Effector CD4-positive, alpha-beta T cell (primary cell): ENCODE measurements at places on chromosomes 5 and 9.

DNA sequence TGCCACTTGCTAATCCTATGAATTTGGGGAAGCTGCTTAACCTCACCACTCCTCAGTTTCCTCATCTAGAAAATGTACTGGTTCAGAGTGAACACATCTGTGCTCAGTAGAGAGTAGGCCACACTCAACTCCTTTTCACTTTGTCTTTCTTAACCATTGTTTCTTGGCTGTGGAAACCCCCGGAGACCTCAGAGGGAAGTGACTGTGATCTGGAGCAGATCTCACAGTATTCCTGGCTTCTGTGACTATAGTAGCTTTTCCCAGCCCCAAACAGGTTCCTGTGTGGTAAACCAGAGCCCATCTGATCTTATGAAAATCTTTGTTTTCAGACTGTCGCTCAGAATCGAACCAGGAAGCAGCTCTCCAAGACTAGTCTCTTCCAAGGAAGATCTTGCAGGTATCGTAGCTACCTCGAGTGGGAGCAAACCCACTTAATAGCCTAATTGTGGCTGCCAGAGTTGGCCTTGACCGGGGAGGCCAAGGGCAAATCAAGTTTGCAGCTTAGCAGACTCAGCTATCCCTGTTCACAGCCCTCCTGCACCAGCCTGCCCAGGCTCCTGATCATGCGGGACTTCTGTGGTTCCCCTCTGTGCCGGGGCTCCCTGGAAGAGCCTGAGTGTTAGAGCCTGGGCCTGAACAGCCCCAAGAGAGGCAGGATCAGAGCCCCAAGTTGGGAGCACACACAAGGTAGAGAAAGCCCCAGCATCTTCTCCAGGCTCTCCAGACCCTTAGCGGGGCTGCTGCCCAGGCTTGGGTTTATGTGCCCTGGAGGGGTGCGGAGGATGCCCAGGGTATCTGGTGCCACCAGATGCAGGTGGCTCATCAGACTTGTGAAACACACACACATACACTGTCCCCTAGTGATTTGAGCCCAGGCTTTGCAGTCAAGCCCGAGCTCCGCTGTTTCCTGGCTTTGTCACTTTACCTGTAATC, 52.2 kb upstream of the ANGPTL2 start:
- DNase-seq: no peak

DNA sequence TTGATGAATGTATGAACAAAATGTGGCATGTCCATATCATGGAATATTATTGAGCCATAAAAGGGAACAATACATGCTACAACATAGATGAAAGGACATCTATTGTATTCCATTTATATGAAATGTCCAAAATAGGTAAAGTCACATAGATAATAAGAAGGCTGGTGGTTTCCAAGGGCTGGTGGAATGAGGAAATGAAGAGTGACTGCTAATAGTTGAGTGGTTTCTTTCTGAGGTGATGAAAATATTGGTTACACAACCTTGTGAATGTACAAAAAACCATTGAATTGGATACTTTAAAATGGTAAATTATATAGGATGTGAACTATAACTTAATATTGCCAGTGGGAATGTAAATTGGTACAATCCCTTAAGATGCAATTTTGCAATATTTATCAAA, 5.2 kb downstream of the ARSB start:
- DNase-seq: no peak

GRCh38 chr5:160083501-160083900, 35.7 kb downstream of the PWWP2A start:
- no peak for DNase-seq

GRCh38 chr5:18507114-18507513, 872.9 kb downstream of the TAF11L14 start:
- no peak for DNase-seq

- no peak for DNase-seq
Measured at GRCh38 chr5:174688441-174689354, 35.7 kb upstream of the MSX2 start.

DNA sequence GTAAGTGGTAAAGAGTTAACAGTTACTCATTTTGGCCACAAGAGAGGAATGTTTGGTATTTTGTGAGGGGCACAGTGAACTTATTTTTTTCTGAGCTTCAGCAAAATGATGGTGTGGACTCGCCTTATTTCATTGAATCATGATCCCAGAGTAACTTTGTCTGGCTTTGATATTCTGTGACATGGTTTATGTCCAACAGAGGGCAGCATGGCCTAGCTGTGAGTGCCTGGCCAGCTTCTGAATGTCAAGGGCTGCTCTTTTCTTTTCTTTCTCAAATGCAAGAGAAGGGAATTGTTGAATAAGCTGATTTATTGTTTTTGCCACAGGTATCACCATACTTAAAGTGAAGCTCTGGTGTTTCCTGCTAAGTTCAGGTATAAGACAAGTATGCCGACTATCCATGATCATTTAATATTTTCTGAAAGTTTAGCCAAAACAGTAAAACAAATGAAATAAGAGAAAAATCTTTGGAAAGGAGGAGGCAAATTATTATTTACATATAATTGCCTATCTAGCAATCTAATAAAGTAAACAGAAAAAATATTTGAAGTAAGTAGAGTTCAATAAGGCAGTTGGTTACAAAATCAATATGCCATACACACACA, 31.7 kb downstream of the MRPL22 start:
- DNase-seq: no peak

GRCh38 chr5:141835928-141836670, 42.1 kb downstream of the PCDH1 start:
- DNase-seq: no peak

DNA sequence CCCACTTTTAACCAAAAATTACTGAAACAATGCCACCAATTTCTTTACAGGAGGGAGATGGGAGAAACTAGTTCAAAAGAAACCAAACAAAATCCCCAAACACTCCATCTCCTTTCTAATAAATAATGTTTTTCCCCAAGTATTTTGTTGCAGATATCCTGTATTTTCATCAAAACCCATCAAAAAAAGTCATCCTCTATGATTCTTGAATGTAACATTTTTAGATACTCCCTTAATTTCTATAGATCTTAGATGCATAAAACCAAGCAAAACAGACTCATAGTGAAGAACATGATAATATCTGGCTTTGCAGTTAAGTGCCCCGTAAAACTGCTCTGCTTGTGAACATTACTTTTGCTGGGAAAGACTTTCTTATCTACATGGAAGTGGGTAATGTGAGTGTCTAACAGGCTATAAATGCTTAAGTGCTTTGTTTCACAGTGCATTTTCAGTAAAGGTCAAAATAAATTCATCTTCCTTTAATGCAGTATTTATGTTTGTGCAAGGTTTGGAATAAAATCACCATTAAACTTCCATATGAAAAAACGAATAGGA, 77.3 kb upstream of the TBCA start:
- DNase-seq: no peak

DNA sequence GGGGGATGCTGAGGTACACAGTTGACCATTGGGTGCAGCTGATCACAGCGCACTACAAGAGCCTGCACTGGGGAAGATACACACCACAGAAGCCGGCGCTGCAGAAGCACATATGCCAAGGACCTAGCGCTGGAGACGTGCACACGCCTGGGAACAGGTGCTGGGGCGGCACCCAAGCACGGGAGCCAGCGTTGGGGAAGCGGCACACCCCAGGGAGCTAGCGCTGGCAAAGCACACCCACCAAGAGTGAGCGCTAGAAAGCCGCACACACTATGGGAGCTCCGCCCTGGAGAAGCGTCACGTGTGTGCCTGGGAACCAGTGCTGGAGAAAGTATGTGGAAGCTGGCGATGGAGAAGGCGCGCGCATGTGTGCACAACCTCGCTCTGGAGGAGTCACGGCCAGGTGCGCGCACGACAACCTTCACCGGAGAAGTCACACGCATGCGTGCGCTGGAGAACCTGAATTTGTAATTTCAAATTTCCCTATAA, 4.5 kb downstream of the FANCC start:
- DNase-seq: no peak

GRCh38 chr5:178590924-178591423, 781 bp upstream of the COL23A1 start:
- no peak for DNase-seq
